CD4-positive, alpha-beta T cell treated with Interferon gamma for 1 hour (primary cell): ENCODE measurements at places on chromosomes 2 and 18.

- DNase-seq, result no peak
Measured at GRCh38 chr2:138306626-138307025, 194.9 kb upstream of the SPOPL start.

DNA sequence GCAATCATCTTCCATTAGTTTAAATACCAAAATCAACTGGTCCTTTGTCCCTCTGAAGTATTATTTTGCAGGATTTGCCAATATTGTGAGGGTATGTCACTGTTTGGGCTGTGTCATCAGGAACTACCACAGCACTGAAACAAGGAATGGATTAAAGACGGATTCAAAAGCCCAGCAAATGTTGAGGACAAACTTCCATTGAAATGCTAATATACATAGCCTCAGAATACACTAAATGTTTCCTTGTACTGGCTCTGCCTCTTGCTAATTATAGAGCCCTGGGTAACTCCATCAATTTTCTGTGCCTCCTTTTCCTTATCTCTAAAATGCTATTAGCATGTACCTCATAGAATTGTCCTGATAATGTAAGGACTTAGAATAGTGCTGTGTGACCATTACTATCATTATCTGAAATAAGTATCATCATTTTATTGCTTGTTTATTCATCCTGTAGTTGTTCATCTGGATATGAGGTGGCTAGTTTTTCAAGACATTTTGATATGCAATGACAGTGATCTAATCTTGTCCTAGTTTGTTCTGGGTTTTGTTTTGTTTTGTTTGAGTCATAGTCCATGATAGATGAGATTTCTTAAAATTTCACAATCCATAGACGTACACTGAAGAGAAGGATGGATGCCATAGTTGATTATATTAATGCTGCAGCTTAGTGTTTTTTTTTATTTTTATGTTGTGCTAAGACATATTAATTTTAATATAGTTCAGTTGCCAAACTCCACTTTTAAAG is 333.4 kb upstream of the KCNH7 start:
- no peak for DNase-seq

DNA sequence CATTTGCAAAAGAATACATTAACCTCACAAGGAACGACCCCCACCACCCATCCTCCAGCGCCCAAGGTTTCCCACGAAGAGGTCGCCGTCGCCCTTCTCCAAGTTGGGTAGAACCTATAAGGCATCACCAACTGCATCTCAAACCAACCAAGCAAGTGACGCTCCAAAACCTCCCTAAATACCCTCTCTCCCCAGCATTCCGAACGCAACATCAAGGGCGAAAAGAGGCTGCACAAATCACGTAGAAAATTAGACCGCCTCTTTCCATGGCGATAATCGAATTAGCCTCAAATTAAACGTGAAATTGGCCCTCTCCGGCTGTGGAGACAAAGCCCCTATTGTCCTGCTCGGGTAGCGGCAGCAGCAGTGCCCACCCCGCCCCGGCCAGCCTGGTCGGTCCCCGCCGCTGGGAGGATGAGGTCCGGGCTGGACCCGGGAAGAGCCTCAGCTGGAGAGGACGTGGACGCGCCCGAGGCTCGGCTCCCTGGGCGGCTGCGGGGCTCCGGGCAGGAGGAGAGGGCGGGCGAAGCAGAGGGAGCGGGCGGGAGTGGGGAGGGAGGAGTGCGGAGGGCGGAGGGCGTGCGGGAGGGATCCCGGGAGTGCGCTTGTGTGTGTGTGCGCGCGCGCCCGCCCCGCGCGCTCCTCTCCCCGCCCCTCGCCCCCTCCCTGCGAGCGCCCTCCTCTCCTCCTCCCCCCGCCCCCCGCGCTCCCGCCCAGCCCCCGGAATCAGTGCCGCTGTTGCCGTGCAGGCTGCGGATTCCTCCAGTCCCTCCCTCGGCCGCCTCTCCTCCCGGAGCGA is at the start of gene SPTBN1:
Gene SPTBN1, plus strand, starts transcription at position 765 of the 799 bp plus-strand sequence. CDS start 70,092 bp downstream, outside the sequence.
- no peak for DNase-seq

- DNase-seq, result no peak
Measured at GRCh38 chr18:47847635-47848034, 82.8 kb downstream of the SMAD2 start.
